ENCODE measurements at places on chromosomes 5 and 9. TPM values are rescaled to one million over a fixed set of nuclear protein-coding genes. Genes with fewer than 3 reads are reported as not detected.

Gene PARP8
- 19.6 TPM for total RNA-seq

Gene ZNF366
- total RNA-seq, result not detected

Gene UBE2B
- total RNA-seq, result 70.9 TPM

Gene FRMPD1
- total RNA-seq, result 0.36 TPM

Gene NUTM2G
- total RNA-seq, result not detected

Gene SHOC1
- total RNA-seq, result not detected

Gene PCDHB2
- 33.7 TPM for total RNA-seq

Gene FOXI1
- total RNA-seq, result not detected

Gene PCDHB14
- total RNA-seq, result 3.7 TPM

Gene FOXD4
- 0.17 TPM for total RNA-seq

Gene PKN3
- total RNA-seq, result 6.9 TPM

Gene CFAP77
- not detected for total RNA-seq

Gene BARX1
- total RNA-seq, result 0.71 TPM

Gene PAEP
- not detected for total RNA-seq

Gene TAF11L5
- total RNA-seq, result not detected

Gene KIAA1958
- 15.0 TPM for total RNA-seq

Gene ZFP37
- 7.4 TPM for total RNA-seq

Gene TMC1
- not detected for total RNA-seq

Gene MOB3B
- 27.5 TPM for total RNA-seq

Gene PSAT1
- 74.2 TPM for total RNA-seq

Gene SLCO6A1
- 0.43 TPM for total RNA-seq

Gene SPATA31E1
- total RNA-seq, result not detected

Gene FAM114A2
- total RNA-seq, result 18.5 TPM

Gene FCN2
- not detected for total RNA-seq

Gene SPACA9
- 5.2 TPM for total RNA-seq

Gene CCNB1
- total RNA-seq, result 169 TPM

Gene PIK3R1
- total RNA-seq, result 110 TPM

Gene GAS1
- total RNA-seq, result 16.0 TPM

Gene ARL14EPL
- total RNA-seq, result not detected

Gene KCTD16
- 3.0 TPM for total RNA-seq

Gene PDE6A
- total RNA-seq, result not detected

Gene OLFML2A
- total RNA-seq, result 10.8 TPM

Gene ABCA1
- total RNA-seq, result 16.2 TPM

Gene LCN6
- total RNA-seq, result not detected

Gene ACTBL2
- total RNA-seq, result not detected

Gene FNIP1
- 32.4 TPM for total RNA-seq

Gene ENTREP1
- 3.0 TPM for total RNA-seq

Gene GLT6D1
- not detected for total RNA-seq

Gene HAVCR2
- total RNA-seq, result 0.10 TPM

Gene CARTPT
- total RNA-seq, result 0.43 TPM

Gene PRR7
- total RNA-seq, result 8.8 TPM

Gene CNTNAP3
- total RNA-seq, result 3.1 TPM

Gene LRRC19
- 0.29 TPM for total RNA-seq
